Stimulated activated CD8-positive, alpha-beta memory T cell treated with anti-CD3 and anti-CD28 coated beads, Interleukin-4, amount 100 ng/mL, for 4 hours (primary cell): ENCODE measurements at places on chromosomes 2 and 18.

DNA sequence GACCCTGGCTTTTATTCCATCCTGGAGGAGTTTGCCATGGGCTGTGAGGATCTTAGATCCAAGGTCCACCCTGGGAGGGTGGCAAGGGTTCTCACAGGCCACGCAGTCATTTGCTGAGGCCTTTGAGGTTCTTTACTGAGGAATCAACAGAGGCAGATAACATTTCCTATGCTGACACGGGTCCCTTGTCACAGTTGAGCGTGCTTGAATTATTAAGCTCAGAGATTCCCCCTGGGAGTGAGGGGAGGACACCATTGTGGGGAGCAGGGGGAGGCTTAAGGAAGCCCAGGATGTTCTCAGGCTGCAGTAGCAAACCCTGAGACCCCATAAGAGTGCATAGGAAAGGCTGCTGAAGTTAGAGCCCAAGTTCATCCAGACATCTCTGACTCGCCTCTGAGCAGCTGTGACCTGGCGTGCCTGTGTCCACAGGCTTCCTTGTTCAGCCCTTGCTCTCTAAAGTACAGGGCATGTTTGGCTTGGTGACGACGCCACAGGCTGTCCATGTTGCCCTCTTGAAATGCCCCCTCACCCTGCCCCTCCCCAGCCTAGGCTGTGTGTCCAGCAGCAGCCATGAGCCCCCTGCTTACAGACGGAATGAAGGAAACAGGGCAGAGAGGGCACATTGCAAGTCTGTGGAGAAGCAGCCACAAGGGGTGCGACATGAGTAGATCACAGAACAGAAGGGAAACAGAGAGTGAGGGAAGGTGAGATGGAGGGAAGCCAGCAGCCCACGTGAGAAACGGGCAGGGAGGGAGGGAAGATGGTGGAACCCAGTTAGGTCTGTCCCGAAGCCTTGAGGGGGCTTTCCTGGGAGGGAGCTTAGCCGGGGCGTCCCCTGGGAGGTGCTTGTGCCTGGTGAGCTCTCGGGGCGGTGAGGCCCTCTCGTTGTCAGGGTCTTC is 34.0 kb downstream of the NAPG start:
- no peak for DNase-seq

DNA sequence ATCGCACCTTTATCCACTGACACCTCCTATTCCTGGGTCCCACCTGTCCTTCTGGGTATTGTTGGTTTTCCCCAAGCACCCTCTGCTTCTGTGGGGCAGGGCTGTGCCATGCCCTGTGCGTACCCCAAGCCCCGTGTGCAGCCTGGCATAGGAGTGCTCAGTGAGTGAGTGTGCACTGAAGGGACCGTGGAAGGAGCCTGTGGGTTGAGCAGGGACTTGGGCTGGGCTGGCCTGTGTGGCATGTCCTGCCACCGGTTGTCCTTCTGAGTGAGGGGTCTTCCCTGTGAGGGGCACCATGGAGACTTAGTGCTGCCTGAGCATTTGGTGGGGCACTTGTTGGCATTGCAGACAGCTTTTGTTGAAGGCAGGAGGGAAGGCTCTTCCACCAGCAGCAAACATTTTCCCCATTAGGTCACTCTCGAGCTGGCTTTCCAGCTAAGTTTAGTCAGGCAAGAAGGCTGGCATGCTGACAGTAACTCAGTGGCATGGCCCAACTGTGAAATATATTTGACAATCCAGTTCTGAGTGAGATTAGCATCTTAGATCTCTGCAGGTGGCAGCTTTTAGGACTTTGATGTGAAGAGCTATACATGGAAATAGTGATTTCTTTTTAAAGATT is 64.7 kb downstream of the LPIN1 start:
- no peak for DNase-seq

DNA sequence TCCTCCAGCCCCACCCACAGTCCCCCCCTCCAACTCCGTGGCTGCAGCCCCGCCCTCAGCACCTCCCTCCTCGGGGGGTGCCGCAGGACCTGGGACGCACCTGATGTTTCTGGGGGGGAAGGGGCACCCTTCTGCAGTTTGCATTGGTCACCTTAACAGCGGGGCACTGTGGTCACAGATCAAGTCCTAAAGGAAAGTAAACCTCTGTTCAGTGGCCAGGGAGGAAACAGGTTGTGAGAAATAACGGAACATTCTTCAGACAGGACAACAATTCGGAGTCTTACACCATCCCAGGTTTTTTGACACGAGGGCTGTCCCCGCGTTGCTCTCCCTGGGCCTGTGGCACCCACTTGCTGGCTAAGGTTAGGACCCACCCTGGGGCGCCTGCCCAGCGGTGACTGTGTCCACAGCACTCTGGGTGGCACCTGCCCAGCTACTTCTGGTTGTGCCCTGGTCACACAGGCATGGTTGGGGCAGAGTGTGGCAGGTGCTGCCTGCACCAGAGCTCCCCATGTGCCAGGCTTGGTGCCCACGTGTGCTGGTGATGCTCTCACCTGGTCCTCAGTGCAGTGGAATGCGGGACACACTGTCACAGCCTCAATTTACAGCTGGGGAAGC is 93.5 kb upstream of the OTOS start:
- DNase-seq: no peak

DNA sequence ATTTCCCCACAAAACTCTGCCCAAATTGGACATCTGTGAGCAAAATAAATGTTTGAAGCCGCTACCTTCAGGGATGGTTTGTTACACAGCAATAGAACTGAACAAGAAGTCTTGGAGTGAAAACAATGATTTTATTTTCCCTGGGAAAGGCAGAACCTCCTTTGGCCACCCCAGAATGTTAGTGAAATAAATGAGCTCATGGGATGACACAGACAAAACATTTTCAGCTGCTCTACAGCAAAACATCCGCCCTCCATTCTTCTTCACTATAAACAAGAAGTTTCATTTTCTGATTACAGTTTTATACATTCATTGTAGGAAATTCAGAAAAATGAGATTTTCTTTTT is 4.3 kb upstream of the EFHD1 start:
- DNase-seq: no peak

DNA sequence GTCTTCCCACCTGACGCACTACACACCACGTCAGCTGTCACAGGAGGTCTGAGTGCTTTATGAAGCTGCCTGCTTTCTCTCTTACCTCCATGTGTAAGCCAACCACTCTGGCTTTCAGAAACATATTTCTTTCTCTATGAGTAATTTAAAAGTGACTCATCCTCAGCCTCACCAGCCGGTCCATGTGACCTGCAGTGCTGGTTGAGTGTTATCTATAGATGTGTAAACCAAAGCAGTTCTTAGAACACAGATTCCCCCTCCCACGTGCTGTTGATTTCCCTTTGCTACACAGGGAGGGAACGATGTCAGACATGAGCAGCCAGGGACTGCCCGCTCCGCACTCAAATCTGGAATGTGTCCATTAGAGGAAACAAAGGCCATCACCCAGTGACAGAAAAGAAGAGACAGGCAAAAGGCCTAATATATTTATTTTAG is 157.8 kb downstream of the BCL2 start:
- DNase-seq: peak; percentile 67

DNA sequence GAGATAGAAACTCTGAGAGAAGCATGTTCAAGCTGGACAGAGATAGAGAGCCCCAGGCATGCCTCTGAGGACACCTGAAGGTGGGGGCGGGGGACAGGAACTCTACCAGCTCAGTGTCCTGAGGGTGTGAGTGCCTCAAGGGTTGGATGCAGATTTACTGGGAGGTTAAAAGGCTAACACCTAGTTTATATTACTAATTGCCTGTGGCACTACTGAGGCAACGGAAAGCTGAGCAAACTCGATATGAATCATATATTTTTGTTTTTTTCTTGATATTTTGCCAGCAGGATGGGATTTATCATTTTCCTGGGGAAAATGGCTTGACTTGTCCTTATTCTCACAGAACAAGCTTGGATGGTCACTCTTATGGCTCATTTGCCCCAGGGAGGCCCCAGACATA is 319.5 kb downstream of the ALK start:
- DNase-seq: no peak

- DNase-seq: no peak
Observed at GRCh38 chr18:14089191-14089590, 43.0 kb downstream of the ZNF519 start.

- no peak for DNase-seq
Observed at GRCh38 chr2:132400169-132400900, 16.3 kb upstream of the GPR39 start.

DNA sequence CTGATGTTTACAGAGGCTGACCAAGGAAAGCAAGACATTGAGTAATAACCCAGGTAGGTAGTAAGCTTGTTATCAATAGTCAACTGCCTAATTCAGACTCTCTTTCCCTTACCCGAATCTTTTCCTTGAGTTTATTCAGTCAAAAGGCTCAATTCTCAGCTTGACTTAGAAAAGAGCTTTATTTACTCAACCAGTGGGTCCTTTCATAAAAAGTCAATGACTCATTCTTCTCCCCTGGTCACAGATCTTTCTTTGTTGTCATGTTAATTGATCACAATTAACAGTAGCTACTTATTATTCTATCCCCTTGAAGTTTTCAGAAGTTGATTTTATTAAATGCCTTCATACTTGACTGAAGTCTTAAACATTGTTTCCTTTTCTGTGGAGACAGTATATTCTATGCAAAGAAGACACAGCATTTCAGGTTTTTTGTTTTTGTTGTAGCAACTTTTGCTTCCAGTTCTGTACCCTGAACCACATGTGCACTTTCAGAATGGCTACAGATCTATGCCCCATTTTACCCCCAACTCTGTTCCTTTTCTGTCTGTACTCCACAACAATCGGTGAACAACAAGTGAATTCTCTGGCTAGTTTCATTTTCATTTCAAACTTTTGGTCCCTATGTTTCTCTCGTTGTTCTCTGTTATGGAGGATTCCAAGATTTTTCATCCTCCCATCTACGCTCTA is 428.3 kb downstream of the NCKAP5 start:
- DNase-seq: no peak

DNA sequence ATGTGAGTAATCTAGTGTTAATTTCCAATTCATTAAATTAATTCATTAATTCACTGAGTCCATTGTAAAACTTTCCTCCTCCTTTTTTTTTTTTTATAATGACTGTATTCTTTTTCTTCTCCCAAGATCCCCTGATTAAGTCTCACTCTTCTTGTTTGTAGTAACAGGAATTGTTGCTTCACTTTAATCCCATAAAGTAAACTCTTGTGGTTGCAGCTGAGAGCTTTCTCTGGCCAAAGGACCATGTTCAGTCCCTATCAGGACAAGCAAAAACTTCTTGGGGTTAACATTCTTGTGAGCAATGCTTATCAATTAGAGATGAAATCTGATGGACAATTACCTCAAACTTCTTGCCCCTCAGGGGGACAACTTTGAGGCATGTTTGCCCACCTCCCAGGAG is 400.2 kb upstream of the SPHKAP start:
- no peak for DNase-seq

- no peak for DNase-seq
Observed at GRCh38 chr2:86176597-86176996, 18.7 kb downstream of the IMMT start.

DNA sequence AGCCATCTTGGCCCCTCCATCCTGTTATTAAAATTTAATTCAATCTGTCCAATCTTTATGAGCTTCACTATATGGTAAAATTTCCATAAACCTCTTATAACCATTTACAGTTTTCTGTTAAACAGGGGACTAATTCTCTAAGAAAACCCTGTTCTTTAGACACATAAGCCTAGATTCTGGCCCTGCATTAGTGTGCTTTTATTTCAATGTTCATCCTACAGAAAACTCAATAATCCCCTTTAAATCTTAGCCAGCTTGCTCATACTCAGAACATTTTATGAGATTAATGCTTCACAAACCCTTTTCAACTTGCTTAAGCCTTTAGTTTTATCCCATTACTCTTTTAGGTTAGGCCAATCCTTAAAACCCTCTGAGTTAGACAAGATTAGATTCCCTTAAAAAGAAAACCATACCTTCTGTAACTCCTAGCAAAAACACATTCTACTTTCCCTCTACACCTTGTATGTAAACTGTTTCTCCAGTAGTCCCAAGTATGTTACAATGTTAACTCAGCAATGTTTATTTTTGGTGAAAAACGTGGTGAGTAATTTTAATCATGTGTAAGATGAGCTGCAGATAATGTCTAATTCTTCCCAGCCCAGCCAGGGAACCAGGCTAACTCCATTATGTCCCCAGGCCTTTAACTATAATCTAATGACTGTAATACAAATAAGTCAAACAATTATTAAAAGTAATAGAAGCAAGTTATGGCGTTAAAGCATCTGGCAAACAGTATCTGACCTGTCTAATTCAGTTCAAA is 1953.4 kb upstream of the LRRTM1 start:
- no peak for DNase-seq

DNA sequence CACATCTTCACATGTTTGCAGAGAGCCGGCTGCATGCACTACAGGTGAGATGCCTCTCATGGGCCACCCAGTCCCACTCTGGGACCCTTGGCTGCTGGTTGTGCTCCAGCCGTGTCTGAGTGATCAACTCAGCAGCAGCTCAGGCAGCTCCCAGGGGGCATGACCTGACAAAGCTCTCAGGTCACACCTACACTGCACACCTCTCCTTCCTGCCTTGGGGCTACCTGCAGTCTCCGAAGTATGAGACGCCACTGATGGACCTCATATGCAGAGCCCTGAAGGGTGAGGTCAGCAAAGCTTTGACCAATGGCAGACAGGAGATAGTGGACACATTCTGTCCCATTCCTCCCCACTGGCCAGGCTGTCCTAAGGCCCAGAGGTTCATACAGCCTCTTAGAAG is 51.4 kb downstream of the LBH start:
- DNase-seq: no peak

DNA sequence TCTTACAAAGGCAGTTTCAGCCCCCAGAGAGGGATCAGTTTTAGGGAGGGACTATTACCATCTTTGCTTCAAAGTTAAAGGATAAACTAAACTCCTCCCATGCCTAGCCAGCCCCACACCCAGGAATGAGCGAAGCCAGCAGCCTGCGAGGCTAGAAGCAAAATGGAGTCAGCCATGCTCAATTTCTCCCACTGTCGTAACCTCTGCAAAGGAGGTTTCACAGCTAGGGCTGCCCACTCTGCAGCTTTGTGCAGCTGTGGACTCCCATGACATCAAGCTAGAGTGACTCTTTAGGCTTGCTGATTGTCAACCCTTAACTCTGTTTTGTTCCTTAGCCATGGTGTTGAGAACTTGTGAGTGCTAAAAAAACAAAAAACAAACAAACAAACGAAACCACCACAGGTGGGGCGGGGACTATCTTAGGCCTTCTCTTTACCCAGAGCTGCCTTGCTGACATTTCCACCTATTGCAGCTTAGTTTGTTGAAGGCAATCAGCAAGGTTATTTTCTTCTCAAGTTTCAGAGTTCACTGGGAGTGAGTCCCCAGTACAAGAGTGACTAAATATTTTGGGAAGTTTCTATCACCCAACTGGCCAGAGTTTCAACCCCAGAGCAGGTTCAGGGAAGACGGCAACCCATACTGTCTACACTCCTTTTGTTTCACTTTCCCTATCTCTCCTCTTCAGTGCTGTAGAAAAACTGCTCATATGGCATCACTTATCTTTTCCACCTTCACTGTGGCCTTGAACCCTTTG is 592.1 kb downstream of the XIRP2 start:
- DNase-seq: no peak
